ENCODE measurements at places on chromosomes 13 and 19.

- no peak for DNase-seq
These were observed 327.5 kb downstream of the NDFIP2 start for GRCh38 chr13:79808475-79808874.

GRCh38 chr13:67137044-67137735 is 92.9 kb downstream of the PCDH9 start:
- DNase-seq: no peak

- no peak for DNase-seq
These were observed at the start of gene ADM5 for GRCh38 chr19:49689133-49690078. TSS of gene ADM5 (plus strand) at chr19:49689594. CDS start at chr19:49689838, 244 bp downstream.

DNA sequence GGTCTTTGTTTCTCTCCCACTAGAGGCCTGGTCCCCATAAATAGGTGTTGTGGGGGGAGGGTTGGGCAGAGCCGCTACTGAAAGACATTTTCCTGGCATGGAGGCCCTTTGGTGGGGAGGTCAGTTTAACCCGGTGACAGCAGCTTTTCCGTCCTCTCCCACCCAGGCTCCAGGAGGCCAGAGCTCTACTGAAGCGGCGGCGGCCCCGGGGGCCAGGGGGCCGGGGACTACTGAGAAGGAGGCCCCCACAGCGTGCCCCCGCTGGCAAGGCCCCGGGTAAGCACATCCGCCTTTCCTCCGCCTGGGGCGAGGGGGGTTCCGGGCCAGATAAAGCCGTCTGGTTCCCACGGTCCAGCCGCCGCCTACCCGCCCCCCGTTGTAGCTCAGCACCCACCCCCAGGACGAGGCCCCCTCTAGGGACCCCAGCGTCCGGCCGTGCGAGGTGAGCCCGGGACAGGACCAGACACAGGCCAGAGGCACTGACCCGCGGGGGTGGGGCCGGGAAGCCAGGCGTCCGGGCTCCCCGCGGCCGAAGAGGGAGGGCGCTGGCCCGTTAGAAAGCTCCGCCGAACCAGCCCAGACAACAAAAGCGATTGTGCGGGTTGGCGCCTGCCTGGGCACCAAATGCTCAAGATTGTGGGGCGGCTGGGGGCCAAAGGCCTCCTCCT is 1.1 kb upstream of the LTBP4 start:
- no peak for DNase-seq

DNA sequence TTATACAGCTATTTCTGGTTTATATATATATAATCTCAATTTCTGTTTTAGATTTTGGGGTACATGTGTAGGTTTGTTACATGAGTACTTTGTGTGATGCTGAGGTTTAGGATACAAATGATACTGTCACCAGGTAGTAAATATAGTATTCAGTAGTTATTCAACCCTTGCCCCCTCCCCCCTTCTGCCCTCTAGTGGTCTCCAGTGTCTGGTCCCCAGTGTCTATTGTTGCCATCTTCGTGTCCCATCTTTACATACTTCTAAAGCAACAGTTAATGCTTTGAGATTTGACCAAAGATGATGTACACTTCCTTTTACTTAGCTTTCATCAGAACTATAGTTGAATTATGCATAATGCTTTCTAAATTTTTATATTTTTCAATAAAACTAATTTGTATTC is 1623.4 kb upstream of the PRR20A start:
- DNase-seq: no peak

DNA sequence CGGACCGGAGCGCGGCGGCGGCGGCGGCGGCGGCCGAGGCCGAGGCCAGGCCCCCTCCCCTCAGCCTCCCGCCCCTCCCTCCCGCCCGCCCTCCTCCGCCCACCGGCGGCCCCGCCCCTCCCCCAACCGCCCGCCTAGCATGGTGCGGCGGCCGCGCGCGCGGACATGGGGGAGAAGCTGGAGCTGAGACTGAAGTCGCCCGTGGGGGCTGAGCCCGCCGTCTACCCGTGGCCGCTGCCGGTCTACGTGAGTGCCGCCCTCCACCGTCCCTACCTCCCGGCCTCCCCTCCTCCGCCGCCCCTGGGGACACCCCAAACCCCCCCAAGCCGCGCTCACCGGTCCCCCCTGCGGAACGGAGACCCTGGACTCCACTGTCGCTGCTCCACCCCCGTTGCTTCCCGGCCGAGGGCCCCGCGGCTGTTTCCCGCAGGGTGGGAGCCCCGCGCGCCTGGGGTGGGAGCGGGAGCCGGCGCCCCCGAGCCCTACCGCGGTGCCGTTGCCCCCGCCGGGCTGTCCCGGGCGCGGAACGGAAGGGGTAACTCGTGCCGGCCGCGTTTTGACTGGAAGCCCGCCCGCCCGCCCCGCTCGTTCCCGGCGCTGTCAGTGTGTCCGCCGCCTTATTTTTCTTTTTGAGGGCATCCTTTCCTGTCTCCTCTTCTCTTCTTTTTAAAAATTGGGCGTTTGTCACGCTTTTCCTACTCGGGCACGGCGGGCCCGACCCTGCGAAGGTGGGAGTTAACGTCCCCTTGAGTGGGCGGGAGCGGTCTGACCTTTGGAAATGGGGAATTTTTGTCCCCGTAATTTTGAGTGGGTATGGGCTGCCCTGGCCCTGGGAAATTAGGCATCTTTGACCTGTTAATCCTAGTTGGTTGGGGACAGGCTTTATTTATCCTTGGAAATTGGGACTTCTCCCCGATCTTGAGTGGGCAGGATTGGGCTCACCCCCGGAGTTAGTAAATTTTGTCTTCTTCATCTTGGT is 576 bp downstream of the DOT1L start:
- no peak for DNase-seq

GRCh38 chr19:3984584-3984907 is 717 bp downstream of the EEF2 start:
- DNase-seq: no peak

DNA sequence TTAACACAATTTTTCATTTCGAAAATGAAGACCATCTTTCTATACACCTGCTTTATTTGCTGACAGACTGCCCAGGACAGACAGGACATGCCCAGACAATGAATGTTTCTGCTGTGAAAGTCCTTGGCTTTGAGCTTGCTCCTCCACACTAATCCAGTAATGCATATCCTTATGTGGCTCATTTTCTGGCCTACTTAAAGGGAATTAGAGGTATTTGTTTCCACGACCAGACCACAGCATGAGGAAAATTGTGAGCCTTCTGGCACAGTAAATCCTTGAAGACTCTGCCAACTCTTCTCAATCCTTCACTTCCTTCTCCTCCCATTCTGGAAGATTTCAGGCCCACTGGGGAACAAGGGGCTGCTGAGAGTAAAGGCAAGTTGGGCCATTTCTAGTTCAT is 25.7 kb downstream of the CCDC70 start:
- no peak for DNase-seq

- no peak for DNase-seq
These were observed 310.3 kb upstream of the EDNRB start for GRCh38 chr13:78228940-78229339.

DNA sequence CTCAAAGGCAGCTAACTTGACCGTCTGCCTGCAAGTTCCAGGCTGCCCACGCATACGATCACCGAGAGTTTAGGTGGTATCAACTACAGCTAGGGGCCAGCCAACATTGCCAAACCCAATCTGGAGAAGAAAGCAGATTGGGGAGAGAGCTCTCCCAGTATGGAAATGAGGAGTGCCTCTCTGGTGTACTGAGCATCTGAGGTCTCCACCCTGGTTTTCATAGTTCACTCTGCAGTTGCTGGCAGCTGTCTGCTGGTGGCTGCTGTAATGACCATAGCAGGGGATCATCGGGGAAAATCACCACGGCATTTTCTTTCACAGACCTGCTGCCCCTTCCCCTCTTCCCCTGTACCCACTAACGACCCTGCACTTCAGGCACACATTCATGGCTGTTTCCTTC is 201.7 kb downstream of the NUFIP1 start:
- no peak for DNase-seq

- no peak for DNase-seq
These were observed 6.8 kb downstream of the ANO8 start for GRCh38 chr19:17327654-17328516.

DNA sequence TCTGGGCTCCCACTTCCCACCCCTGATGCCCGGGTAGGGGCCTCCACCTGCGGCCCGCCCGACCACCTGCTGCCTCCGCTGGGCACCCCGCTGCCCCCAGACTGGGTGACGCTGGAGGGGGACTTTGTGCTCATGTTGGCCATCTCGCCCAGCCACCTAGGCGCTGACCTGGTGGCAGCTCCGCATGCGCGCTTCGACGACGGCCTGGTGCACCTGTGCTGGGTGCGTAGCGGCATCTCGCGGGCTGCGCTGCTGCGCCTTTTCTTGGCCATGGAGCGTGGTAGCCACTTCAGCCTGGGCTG is 7.9 kb downstream of the DBP start:
- DNase-seq: no peak

DNA sequence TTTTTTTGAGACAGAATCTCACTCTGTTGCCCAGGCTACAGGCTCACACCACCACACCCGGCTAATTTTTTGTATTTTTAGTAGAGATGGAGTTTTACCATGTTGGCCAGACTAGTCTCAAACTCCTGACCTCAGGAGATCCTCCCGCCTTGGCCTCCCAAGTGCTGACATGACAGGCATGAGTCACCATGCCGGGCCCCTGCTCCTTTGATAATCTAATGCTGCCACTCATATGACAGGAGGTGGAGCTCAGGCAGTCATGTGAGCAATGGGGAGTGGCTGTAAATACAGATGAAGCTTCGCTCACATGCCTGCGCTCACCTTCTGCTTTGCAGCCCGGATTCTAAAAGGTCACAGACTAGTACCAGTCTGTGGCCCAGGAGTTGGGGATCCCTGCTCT is 25.1 kb downstream of the ARHGEF18 start:
- no peak for DNase-seq

GRCh38 chr19:18141031-18141430 is 11.9 kb upstream of the PIK3R2 start:
- no peak for DNase-seq

- DNase-seq: no peak
These were observed 14.9 kb upstream of the GRTP1 start for GRCh38 chr13:113378825-113379224.

DNA sequence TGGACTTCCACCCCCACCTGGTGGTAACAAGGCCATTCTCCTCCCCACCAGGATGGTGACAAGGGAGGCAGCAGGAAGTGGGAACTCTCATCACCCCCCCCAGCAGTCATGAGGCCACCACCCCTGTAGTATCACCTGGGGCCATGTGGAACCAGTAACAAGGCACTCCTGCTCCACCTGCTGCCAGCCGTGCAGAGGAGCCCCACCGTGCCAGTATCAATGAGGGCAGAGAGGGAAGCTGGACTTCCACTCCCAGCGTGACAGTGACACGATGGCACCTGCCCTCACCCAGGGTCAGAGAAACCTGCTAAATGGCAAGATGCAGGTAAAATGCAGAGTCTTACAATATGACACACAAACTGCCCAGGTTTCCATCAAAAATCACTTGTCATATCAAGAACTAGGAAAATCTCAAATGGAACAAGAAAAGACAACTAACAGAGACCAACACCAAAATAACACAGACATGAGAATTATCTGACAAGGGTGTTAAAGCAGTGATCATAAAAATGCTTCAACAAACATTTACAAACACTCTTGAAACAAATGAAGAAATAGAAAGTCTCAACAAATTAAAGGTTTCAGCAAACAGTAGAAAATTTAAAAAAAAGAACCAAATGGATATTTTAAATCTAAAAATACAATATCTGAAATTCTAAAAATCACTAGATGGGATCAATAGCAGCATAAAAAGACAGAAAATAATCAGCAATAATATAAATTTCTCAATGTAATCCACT is 9.1 kb upstream of the SPACA7 start:
- DNase-seq: no peak

DNA sequence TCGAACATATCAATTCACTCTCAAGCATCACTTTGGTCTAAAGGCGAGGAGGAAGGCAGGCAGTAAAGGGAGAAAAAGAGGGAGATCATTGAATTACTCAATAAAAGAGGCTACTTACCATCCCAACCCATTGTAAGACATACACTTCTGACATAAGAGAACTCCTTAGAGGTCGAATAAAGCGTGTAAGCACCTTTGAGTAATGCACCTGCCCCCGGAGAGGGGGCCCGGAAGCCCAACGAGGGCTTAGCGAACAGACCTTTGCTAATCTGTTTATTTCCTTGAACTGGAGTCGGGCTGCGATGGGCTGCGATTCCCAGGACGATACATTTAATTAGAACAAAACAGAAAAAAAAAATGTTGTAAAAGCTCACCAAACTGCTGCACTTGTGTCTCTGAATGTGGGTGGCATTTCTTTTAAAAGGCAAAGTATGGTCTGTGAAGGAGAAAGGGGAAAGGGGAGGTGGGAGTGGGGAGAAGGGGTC is 3.0 kb downstream of the ZC3H4 start:
- no peak for DNase-seq

DNA sequence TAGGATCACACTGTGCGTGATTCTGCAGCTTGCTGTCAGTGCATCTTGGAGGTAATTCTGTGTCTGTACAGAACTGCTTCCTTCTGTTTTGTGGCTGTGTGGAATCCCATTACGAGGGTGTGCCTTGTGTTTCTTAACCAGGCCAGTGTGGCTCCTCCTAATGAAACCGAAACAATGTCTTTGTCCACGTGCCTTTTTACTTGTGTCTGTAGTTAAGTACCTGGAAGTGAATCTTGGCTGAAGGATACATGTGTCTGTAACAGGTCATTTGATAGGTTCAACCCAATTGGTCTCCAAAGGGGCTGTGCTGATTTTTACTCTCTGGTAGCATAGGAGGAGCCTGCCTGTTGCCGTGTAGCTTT is 13.1 kb downstream of the NOP53 start:
- no peak for DNase-seq

- no peak for DNase-seq
These were observed 32.5 kb upstream of the CEBPG start for GRCh38 chr19:33340991-33341390.

DNA sequence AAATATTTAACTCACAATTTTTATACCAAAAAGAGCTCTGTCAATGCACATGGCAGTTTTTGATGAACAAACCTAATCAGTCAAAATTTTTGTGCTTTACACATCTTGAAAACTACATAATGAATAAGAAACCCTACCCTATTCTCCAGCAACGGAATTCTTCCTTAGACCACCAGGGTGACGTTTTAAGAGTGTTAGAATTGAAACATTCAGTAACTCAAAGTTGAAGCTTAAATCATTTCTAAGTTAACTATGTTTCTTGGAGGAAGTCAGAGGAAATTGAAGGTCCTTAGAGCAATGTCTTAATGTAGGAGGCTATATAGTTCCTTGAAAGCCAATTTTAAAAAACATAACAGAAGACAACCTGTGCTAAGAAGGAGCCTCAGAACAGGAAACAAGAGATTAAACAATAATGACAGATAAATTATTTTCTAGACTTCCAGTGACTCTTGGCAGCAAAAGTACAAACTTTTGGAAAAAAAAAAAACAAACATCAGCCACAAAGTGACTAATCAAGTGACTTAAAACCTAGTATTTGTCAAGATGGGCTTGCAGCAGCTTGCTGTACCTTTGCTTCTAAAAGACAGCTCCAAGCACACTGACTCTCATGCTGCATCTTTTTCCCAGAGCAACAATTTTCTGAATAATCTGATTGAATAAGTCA is 6.2 kb downstream of the SPRY2 start:
- no peak for DNase-seq

- DNase-seq: no peak
These were observed 13.7 kb upstream of the CREB3L3 start for GRCh38 chr19:4139614-4140236.

DNA sequence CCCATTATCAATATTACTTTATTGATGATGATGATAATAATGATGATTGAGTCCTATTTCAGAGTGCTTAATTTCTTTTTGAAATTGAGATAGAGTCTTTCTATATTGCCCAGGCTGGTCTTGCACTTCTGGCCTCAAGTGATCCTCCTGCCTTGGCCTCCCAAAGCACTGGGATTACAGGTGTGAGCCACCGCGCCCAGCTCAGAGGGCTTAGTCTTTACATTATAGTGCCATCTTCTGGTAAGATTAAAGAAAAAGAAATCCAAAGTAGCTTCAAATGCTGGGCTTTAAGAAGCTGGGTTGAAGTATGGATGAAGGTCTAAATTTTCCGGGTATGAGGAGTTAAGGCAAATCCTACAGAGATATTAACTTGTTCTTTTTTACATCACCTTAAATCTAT is 3.4 kb upstream of the ZNF333 start:
- no peak for DNase-seq

Data from cerebellar nuclear complex (tissue), 1 donor.